ENCODE measurements at places on chromosomes 11 and 22.
A peak's percentile ranks its signal among the peaks of the same experiment; 100 is the strongest.

DNA sequence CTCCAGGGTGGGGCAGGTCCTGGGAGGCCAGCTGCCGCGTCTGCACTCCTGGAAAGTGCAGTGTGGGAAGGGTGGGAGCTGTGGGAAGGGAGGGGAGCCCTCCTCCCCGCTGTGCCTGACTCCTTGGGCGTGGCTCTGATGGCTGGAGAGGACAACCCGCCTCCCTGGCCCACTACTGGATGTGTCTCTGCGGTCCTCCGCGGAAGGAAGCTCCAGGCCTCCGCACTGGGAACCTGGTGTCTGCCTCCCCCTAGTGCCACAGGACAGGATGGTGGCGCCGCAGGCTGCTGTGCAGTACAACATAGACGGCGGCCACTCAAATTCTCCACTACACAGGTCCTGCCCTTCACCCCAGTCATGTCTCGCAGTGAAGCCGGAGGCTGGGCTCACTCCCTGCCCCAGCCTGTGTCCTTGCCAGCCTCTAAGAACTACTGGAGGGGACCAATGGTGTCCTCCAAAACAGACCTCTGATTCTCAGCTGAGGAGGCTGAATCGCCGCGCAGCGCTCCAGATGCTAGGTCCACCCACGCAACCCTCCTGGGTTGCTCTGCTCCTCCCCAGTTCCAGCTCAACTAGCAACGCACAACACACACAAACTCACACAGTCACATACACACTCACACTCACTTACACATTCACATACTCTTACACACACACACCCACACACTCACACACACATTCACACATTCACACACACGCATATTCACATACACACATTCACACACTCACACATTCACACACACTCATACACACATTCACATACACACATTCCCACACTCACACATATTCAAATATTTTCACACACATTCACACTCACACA lies 12.4 kb upstream of the DSCAML1 start:
- DNase-seq: peak; percentile 81

DNA sequence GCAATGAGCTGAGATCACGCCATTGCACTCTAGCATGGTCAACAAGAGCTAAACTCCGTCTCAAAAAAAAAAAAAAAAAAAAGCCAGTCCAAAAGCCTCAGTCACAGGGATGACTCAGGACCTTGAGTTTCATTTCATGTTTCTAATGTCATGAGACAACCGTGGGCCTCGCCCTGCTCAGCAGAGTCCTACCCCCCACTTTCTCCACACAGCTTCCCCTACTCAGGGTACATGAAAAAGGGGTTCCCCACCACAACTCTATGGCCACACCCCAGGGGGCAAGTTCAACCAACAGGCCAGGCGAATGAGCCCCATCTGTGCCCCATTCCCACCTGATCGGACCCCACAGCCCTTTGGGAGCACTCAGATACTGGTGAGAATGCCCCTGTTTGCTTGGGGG lies 24.3 kb upstream of the ADA2 start:
- peak; percentile 99 for DNase-seq

DNA sequence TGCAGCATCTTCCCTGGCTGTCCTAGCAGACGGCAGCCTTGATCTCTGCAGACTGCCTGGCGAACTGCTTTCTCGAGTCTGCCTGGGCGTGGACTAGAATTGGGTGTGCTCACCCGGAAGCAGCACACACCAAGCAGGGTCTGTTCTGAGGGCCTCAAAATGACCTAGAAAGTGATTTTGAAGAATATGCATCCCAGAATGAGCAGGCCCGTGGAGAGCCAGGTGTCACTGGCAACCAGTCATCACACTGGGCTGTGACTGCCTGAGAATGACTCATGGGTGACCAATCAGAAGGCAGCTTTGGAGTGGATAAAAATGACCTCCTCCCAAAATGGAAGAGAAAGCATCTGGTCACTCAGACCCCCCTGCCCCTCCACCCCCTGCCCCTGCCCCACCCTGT lies 114.9 kb upstream of the NECTIN1 start:
- no peak for DNase-seq

DNA sequence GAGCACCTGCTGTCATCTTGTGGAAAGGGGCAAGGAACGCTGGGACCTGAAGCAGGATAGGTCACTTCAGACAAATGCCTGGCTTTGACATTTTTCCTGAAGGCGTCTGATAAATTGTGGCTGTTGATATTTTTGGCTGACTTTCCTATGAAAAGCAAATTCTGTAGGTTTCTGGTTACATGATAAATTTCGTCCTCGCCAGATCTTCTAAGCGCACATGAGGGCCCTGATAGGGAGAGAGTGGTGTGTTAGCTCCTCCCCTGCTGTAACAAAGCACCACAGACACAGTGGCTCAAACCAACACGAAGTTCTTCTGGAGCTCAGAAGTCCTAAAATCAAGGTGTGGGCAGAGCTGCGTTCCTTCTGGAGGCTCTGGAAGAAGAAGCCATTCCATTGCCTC lies 19.6 kb downstream of the APOL4 start:
- DNase-seq: no peak

DNA sequence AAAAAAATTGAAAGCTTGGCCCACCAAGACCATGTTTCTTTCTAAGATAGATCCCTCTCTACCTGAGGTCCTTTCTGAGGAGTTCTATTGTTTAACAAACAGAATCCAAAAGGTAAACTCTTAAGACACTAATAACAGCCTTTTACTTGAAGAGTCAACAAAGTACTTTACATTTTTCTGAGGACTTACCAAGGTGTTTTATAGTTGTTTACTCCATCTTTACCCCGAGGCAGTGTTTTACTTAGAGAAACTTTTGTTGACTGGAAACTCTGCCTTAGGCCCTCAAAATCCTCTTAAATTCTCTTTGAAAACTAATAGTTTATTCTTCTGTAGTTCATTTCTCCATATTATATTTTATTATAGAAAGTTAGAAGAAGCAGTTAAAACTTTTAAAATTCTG lies 49.7 kb upstream of the NOX4 start:
- DNase-seq: no peak

DNA sequence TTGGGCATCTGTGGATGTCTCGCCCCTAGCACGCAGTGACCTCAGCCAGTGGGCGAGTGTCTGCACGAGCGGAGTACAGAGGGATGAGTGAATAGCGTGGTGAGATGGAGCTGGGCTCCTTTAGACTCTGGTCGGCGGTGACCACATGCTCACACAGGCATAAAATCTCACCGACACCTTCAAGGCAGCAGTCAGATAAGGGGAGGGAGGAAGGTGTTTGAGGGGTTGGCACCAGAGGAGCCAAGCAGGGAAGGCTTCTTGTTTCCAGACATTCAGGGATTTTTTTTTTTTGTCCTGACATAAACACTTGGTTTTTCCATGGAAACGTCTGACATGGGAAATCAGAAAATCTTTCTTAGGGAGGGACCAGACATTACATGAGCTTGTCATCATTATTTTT lies 35.8 kb downstream of the GRIK4 start:
- DNase-seq: no peak

DNA sequence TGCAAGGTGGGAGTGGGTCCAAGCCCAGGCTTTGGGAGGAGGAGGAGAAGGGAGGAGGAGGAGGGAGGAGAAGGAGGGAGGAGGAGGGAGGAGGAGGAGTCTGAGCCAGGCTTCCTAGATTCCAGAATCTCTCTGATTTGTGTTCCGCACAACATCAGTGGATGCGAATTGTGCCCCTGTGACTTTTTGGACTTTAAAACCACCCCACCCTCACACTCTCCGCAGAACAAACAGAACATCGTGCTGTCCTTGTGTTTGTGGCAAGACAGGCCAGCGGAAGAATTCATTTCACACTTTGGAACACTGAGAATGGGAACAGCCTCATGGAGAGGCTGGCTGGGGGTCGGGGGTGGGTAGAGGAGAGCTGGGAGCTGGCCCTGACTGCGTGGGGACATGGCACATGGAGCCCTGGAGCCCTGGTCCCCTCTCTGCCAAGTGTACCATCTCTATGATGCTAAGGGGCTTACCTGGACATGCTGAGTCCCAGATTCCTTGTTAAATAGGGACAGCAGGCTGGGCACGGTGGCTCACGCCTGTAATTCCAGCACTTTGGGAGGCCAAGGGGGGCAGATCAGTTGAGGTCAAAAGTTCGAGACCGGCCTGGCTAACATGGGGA lies 16.4 kb upstream of the SHANK2 start:
- no peak for DNase-seq

GRCh38 chr11:68340003-68340767 lies 27.8 kb downstream of the LRP5 start:
- no peak for DNase-seq

DNA sequence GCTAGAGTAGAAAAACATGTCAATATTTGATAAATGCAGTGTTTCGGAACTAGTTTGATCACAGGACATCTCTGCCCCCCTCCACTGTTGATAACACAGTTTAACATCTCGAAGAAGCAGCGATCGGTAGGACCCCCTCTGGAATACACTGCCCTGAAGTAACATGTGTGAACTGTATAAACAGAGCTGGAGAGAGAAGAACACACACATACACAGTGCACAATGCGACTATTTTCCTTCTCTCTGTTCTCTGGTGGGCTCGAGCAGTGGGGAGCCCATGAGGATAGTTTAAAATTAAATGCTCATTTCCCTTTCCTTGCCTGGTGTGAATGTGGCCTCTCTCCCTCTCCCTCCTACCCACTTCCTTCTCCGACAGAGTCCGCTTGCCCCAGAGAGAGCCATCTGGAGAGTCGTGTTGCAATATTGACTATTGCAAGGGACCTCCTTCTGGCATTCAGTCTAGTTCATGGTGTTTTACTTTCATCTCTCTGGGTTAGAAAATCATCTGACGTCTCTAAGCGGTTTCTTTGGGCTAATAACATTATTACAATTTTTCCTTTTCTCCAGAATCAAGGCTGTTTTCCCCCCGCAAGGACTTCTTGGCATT lies 51.6 kb upstream of the BARX2 start:
- DNase-seq: peak; percentile 86

GRCh38 chr11:94152678-94153065 lies 24.0 kb downstream of the PANX1 start:
- DNase-seq: no peak

DNA sequence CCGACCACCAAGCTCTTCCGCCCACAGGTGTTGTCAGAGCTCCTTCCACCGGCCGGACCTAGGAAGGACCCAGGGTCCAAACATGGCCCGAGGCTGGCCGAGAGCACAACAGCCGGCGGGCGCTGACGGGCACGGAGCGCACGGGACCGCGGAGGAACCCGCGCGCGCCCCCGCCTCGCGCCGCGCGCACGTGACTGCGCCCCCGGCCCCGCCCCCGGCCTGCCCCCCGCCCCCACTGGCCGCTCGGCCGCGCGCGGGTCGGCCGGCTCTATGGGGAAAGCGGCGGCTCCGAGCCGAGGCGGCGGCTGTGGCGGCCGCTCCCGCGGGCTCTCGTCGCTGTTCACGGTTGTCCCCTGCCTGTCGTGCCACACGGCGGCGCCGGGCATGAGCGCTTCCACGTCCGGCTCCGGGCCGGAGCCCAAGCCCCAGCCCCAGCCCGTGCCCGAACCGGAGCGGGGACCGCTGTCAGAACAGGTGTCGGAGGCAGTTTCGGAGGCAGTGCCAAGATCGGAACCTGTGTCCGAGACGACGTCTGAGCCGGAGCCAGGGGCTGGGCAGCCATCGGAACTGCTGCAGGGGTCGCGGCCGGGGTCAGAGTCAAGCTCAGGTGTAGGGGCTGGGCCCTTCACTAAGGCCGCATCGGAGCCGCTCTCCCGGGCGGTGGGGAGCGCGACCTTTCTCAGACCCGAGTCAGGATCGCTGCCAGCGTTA lies at the start of gene OSBP2:
Gene OSBP2 (plus strand): TSS at position 235 of the 711 bp plus-strand sequence. CDS start 36 bp downstream, at position 271.
- no peak for DNase-seq

DNA sequence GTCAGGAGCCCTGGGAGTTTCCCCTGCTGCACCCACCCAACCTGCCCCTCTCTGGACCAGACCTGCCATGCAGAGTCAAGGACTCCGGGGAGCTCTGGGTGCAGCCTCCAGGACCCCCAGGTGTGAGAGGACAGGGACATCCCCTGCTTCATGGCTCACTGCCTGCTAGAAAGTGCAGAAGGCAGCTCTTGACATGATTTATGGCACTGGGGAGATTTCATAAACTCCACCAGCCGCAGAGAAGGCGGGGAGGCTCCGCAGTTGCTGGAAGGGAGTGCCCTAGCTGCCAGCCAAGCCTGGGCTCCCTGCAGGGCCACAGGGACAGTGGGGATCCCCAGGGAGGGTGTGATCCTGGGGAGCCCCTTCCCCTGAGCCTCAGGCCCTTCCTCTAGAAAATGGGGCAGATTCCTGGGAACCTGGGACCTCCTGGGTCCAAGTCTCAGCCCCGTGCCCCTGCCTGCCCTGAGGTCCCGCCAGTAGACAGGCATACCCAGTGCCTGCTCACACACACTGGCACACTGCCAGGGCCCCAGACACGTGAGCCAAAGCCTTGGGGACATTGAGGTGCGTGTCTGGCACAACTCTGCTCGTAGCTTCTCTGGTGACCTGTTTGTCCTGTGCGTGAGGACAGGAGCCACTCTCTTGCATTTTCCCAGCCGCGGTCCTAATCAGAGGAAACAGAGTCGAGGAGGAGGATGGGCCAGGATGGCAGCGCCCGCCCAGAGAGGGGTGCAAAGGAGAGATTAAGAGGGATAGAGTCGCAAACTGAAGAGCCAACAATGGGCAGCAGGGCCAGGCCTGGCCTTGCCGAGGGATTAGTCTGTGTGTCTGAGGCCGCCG lies 13.8 kb downstream of the CABP7 start:
- no peak for DNase-seq

- DNase-seq: no peak
These were observed 64.3 kb upstream of the IGLL5 start for GRCh38 chr22:22823131-22823810.

GRCh38 chr11:75371949-75372876 lies 20.8 kb upstream of the ARRB1 start:
- DNase-seq: no peak

DNA sequence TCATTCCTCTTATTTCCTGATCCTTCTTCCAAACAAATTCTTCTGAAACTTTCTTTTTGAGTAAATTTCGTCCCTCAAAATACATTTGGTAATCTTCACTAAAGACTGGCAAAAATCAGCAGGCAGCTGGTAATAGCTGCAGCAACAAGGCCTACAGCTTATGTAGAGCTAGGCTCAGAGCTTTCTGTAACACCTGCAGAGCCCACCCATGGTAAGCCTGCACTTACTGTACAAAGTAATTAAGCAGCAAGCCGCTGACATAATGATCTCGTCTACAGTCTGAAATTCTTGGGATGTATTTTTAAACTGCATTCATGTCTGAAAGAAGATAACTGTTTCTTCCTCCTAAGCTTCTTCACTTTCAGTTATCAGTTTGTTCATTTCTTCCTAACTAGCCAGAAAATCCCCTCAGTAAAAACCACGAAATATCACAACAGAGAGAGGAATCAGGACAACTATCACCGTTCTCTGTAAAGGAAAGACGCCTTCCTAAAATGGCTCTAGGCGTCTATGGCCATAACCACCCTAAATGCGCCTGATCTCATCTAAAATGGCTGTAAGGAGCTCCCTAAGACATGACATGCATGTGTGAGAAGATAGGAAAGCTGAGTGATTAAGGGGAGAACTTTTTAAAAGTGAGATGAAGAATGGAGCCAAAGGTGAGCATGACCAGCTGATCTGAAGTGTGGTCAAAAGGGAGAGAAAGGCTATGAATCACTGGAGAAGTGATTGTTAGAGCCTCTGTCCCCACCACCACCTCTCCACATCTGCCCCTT lies 56.2 kb downstream of the DENND5A start:
- DNase-seq: no peak

GRCh38 chr22:29871684-29872083 lies 11.3 kb upstream of the MTMR3 start:
- DNase-seq: no peak

All from inflammatory macrophage treated with lipopolysaccharide for 1 hour (primary cell).